ENCODE measurements at places on chromosomes 16 and 17.

DNA sequence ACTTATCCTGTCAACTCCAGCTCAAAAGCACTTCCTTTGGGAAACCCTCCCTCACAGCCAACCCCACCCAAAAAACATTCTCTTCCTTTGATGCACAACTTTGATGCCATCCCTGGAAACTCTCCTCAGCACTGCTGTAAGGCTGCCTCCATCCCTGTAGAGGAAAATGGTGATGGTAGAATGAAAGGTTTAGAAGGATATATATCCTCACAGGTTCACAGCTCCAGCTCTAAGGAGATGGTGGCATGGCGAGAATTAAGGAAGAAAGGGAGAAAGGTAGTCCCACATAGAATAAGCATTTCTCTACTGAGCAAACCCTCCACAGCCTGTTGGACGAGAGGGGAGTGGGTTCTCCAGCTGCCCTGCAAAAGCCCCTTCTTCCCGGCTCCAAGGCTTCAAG lies 2.2 kb upstream of the DLX4 start:
- no peak for DNase-seq

GRCh38 chr16:56019274-56019673 lies 144.1 kb upstream of the CES5A start:
- DNase-seq, result no peak

- peak; percentile 62 for DNase-seq
Measured at GRCh38 chr16:84648595-84649510, 542 bp downstream of the KLHL36 start.

DNA sequence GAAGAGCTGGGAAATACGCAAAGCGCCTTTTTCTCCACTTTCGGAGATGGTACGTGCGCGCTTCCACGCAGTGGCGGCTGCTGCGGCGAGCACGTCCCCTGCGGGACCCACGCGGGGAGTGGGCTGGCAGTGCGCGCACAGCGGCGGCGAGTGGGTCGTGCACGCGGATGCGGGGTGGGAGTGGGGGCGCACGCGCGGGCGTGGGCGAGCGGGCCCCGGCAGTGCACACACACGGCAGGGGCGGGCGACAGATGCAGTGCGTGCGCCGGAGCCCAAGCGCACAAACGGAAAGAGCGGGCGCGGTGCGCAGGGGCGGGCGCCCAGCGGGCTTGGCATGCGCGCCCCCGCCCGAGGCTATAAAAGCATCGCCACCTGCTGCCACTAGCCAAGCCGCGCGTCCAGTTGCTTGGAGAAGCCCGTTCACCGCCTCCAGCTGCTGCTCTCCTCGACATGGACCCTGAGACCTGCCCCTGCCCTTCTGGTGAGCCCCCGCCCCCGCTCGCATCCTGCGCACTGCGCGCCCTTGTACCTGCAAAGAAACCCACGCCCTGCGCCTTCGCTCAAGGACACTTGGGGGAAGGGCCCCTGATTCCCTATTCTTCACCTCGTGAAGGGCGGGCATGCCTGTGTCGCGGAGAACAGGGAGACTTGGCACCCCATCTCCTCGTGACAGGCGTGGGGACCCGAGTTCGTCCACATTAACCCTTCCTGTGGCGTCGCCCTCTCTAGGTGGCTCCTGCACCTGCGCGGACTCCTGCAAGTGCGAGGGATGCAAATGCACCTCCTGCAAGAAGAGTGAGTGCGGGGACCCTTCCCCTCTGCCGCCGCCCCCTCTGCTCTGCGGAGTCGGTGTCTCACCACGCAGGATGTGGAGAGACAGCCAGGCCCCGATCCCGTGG lies at the start of gene MT3:
MT3 (plus strand) TSS at position 388 of the 899 bp plus-strand sequence; CDS start at position 451, 63 bp downstream.
- DNase-seq, result no peak

GRCh38 chr17:61245706-61246135 lies 153.9 kb upstream of the TBX2 start:
- DNase-seq, result no peak

GRCh38 chr17:35797918-35798317 lies 2.5 kb upstream of the MMP28 start:
- no peak for DNase-seq

DNA sequence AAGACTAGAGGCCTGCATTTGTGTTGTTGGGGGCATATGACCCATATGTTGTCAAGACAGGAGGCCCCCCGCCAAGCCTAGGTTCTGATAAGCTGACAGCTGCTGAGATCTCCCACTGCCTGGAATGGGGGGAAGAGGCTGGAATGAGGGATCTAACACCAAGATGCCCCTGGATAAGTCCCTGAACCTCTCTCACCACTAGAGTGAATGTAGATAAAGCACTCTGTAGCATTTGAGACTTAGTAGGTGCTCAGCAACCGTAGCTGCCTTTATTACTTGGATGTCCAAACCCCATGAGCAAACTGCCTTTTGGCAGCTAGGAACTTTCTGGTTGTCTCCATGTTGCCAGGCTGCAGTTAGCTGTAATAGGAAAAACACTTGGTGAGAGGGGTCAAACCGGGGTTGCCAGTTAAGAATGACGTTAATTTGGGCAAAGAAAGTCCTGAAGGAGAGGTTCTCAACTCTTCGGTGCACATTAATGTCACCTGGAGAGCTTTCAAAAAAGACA lies 4.4 kb upstream of the RASL10B start:
- DNase-seq, result no peak

DNA sequence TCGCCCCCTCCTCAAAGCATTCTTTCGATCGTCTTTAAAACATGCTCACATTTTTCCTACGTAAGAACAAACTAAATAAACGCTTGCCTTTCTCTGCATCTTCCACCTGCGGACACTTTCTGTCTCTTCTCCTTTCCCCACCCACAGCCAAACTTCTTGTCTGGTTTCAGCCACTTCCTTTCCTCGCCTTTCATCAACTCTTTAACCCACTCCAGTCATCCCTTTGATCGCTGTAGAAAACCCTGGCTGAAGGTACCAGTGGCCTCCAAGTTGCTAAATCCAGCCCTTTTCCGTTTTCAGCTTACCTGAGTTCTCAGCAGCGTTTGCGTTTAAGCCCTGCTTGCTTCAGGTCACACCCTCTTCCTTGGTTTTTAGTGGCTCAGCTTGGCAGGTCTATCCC lies 483 bp downstream of the RPA1 start:
- DNase-seq, result peak; percentile 35

GRCh38 chr16:8814095-8814806 lies 16.6 kb downstream of the PMM2 start:
- DNase-seq, result no peak

- no peak for DNase-seq
Measured at GRCh38 chr17:44323359-44324091, 1.1 kb downstream of the SLC25A39 start.

DNA sequence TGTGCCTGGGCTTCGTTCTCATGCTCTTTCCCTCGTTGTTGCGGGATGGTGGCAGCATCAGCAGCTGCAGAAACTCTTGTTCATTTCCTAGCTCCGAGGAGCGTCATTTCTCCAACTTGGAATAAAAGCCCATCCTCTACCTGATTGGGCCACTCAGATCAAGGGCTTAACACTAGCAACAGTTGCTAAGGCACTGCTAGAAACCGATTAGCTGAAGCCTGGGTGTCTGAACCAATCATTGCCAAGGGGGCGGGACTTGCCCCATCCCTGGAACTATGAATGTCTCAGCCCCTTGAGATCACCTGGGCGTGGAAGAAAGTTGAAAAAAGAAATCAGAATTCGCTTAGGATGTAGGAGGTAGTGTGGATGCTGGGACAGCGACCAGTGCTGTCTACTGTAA lies 145.3 kb downstream of the FOXL1 start:
- no peak for DNase-seq

GRCh38 chr16:63385714-63386432 lies 1349.6 kb upstream of the CDH8 start:
- DNase-seq, result no peak

GRCh38 chr17:4998027-4998731 lies 429 bp downstream of the KIF1C start:
- DNase-seq, result no peak

GRCh38 chr16:30054959-30055553 lies 10.5 kb upstream of the ALDOA start:
- DNase-seq, result peak; percentile 55

DNA sequence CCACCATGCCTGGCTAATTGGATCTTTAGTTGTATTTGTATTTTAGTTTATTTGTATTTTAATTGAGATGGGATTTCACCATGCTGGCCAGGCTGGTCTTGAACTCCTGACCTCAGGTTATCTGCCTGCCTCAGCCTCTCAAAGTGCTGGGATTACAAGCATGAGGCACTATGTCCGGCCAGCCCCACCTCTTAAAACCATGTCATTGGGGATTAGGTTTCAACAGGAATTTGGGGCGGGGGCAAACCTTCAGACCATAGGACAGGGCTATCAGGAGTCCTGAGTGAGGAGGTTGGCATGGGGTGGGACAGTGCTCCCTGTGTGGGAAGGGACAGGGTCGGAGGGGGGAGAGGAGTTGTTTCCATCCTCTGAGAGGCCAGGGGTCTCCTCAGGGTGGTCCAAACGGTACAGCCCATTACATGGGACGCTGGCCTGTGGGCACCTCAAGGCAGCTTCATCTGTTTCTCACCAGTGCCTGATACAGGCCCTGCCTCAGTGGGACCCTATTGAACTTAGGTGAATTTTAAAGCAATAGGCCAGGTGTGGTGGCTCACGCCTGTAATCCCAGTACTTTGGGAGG lies 21.6 kb downstream of the GAA start:
- no peak for DNase-seq

DNA sequence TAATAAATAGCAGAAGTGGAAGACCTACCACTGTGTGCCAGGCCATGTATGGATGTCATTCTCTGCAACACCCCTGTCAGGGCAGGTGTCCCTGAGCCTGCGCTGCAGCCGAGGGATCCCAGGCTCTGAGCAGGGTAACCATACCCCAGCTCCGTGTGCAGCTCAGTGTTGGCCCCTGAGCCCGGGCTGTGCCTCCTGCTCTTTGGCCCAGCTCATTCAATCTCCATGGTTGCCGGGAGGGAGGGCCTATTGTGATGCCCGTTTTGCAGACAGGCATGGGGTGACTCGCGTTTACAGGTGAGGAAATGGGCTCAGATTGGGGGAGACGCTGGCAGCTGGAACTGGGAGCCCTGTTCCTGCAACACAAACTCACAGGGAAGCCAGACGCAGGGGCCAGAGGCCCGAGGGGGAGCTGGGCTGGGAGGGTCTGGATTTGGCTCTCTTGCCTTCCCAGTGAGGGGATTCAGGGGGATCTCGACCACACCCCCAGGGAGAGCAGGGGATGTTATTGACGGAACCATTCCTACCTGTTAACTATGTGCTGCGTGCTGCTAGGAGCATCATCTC lies 190.5 kb downstream of the IRF8 start:
- DNase-seq, result no peak

- no peak for DNase-seq
Measured at GRCh38 chr16:87276091-87276701, 41.0 kb downstream of the C16orf95 start.

DNA sequence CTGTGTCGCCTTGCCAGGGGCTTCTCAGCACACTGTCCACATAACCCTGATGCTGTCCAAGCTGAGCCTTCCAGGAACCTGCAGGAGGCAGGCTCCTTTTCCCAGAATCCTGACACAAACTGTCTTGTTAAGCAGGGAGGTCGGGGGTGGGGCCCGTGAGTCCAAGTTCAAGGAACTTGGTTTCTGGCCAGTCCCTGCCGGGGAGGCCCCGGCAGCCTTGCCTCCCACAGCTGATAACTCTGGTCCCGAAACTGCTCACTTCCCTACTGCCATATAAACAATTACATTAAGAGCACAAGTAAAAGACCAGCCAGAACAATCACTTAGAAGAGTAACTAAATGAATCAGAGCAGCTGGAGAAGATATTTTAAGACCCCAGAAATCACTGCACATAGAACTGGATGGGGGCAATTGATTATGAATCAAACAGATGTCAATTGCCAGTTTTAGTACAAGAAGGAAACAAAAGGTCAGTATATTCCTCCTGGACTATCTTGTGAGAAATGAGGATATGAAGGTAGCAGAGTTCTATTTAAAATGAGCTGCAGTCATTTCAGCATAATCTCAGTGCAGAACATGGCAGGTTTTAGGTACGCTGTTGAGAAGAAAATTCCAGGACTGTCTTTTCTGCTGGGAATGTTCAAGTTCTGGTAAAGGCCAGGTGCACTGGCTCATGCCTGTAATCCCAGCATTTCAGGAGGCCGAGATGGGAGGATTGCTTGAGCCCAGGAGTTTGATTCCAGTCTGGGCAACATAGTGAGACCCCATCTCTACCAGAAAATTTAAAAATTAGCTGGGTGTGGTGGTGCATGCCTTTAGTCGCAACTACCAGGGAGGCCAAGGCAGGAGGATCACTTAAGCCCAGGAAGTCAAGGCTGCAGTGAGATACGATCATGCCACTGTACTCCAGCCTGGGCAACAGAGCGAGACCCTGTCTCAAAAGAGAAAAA lies 169.8 kb downstream of the PITPNC1 start:
- peak; percentile 7 for DNase-seq

GRCh38 chr17:34998205-34998604 lies 17.9 kb downstream of the LIG3 start:
- DNase-seq, result peak; percentile 85

GRCh38 chr17:60604686-60605334 lies 4.8 kb downstream of the PPM1D start:
- DNase-seq, result no peak

GRCh38 chr17:1004769-1005295 lies 7.9 kb downstream of the TIMM22 start:
- no peak for DNase-seq

DNA sequence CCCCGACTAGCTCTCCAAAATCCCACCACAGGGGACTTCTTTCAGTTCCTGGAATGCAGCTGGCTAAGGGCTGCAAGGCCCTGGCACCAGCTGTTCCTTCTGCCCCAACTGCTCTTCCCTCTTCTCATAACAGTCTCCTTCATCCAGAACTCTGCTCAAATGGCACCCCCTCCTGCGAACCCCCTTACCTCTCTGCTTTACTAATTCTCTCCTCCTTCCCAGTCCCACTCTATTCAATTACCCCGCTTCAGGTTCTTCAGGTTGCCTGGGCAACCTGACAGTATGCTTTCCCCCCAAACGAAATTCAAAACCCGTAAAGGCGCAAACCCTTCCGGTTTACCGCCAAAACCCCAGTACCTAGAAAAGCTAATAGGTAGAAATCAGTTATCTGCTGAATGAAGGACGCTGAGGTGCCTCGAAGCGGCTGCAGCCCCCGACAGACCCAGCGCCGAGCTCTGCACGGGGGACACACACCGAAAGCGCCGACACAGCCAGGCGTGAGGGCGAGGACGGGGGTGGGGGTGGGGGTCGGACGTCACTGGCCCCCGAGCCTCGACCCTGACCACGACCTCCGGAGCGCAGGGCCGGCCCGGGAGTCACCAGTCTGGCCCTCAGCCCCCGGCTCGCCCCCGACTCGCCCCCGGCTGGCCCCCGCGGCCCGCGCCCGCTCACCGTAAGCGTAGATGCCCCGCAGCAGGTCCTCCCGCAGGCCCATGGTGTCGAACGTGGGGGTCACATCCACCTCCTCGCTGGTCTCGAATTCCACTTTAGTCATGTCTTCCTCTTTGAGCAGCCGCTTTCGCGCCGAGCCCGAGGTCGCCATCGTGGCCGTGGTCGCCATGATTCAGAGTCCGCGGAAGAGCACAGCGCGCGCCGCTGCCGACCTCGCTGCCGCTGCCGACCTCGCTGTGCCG lies 550 bp downstream of the EIF4A3 start:
- peak; percentile 30 for DNase-seq

DNA sequence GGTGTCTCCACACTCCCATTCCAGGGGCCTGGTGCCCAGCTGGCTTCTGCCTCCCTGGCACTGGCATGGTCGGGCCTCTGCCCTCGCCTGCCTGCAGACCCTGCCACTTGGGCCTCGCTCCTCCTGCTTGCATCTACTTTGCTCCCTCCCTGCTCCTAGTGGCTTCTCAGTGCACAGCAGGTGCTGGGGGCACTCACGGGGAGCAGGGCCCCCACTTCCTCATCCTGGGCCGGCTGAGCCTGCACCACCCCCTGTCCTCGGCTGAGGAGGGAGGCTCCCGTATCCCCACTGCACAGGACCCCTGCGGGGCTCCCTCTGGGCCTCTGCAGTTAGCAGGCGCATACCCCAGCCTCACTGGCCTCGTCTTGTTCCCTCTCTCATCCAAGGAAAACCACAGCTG lies 35.2 kb downstream of the CIBAR2 start:
- DNase-seq, result no peak

Measured in CD4-positive, alpha-beta T cell treated with Interleukin-10 for 1 hour (primary cell).